ENCODE measurements at places on chromosomes 11 and 22. TPM values are rescaled to one million over a fixed set of nuclear protein-coding genes. Genes with fewer than 3 reads are reported as not detected.

LRRC32 gene
- 80.8 TPM for total RNA-seq

MAPK11 gene
- total RNA-seq = 21.4 TPM

PRODH gene
- 0.05 TPM for total RNA-seq

TENM4 gene
- 2.9 TPM for total RNA-seq

MUC2 gene
- total RNA-seq = not detected

GDPD4 gene
- not detected for total RNA-seq

TPST2 gene
- total RNA-seq = 208 TPM

SLC16A8 gene
- 0.05 TPM for total RNA-seq

PATE4 gene
- not detected for total RNA-seq

BDNF gene
- total RNA-seq = 0.85 TPM

ASRGL1 gene
- total RNA-seq = 27.4 TPM

TSKU gene
- total RNA-seq = 8.7 TPM

MS4A15 gene
- not detected for total RNA-seq

GUCY1A2 gene
- total RNA-seq = under 0.01 TPM

CYP2D6 gene
- 0.09 TPM for total RNA-seq

DTX4 gene
- 28.1 TPM for total RNA-seq

B3GAT1 gene
- total RNA-seq = not detected

IFTAP gene
- 30.9 TPM for total RNA-seq

SLN gene
- total RNA-seq = not detected

NLRP6 gene
- total RNA-seq = not detected

TIGD3 gene
- 0.23 TPM for total RNA-seq

ZP1 gene
- not detected for total RNA-seq

GSTT2 gene
- total RNA-seq = not detected

APOL3 gene
- total RNA-seq = 214 TPM

SCGB1A1 gene
- not detected for total RNA-seq

FAM83F gene
- total RNA-seq = under 0.01 TPM

SCN4B gene
- total RNA-seq = 0.09 TPM

OR51B4 gene
- total RNA-seq = not detected

OR10D3 gene
- total RNA-seq = not detected

NELL1 gene
- total RNA-seq = not detected

MRGPRX4 gene
- 0.51 TPM for total RNA-seq

RAG2 gene
- total RNA-seq = not detected

NXPE2 gene
- total RNA-seq = not detected

CAVIN3 gene
- 220 TPM for total RNA-seq

HBG2 gene
- not detected for total RNA-seq

KREMEN1 gene
- total RNA-seq = 0.56 TPM

VPREB1 gene
- not detected for total RNA-seq

CCDC86 gene
- total RNA-seq = 31.2 TPM

SLC6A5 gene
- total RNA-seq = not detected

CHRM1 gene
- total RNA-seq = not detected

Measured in dermis blood vessel endothelial cell (primary cell).